Islet precursor cell (in vitro differentiated cells): ENCODE measurements at places on chromosomes 1 and 21.

DNA sequence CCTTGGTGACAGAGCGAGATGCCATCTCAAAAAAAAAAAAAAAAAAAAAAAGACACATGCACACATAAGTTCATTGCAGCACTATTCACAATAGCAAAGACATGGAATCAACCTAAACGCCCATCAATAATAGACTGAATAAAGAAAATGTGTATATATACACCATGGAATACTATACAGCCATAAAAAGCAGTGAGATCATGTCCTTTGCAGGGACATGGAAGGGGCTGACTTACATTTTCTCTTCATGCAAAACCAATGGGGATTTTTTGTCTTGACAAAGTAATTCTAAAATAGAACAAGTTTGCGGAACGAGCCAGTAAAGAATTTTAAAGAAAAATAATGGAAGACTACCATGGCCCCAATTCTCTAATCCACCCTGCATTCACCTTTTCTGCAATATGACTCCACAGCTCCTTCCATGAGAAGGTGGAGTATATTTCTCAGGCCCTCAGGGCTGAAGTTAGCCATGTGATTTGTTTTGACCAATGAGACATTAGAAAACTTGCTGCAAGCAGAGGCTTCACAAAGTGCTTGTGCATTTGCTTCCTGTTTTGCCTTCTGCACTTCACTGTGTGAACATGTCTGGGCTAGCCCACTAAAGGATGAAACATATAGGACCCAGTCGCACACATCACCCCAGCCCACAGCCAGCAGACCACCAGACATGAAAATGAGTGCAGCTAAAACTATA, 78.8 kb upstream of the NR5A2 start:
- no peak for DNase-seq

DNA sequence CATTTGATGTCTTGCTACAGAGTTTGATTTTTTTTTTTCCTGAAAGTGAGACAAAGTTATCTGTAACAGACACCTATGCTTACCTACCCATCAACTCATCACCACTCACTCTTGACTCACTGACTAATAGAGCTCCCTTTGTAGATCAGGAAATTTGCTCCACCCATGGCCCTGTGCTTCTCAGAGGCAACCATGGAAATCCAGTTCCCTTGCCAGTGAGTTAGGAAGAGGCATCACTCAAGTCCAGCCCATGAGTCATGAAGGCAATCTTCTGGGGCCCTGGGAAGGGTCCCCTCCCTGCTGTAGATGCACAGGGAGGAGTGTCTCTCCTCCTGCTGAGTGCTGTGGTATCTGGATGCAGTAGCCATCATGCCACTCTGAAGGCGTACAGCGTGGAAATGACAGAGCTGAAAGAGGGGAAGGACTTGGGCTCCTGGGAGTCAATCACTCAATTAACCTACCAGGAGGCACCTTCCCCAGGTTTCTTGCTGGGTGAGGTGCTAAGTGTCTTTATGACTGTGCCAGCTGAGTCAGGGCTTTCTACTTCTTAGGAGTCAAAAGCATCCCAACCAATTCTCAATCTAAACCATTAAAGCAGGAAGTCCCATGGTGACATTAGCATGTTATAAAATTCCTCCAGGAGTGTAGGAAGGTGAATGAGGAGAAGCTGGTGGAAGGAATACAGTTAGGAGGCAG, 56.1 kb downstream of the DNTTIP2 start:
- no peak for DNase-seq

DNA sequence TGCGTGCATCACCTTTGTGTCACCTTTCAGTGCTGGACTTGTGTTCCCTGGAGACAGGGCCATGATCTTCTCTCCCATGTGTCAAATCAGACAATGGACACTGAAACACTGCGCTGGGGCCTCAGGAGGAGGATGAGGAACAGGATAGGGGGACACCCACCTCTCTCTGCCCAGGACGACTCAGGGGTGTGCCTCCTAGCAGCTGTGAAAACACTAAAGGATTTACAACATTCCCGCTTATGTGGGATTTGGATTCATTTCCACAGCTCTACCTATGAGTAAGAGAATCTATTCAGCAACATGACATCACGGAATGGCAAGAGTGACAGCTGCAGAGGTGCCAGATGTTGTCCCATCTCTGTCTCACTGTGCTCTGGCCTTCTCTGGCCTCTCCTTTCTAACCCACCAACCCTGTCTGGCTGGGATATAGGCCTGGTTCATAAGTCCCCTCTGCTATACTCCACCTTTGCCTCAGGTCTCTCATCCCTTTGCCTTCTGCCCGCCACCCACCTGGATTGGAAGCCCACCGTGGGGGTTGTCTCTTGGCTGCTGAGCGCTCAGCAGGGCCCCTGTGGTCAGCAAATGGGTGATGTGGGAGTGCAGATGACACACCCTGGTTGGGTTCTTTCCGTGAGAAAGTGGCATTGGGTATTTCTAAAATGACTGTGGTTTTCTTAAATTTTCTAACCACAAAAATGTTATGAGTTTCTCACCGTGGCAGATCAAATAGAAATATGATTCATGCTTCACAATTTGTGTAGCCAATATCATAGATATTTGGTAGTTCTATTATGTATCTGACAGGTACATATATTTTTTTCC, 47.1 kb upstream of the TLR5 start:
- peak; percentile 43 for DNase-seq

DNA sequence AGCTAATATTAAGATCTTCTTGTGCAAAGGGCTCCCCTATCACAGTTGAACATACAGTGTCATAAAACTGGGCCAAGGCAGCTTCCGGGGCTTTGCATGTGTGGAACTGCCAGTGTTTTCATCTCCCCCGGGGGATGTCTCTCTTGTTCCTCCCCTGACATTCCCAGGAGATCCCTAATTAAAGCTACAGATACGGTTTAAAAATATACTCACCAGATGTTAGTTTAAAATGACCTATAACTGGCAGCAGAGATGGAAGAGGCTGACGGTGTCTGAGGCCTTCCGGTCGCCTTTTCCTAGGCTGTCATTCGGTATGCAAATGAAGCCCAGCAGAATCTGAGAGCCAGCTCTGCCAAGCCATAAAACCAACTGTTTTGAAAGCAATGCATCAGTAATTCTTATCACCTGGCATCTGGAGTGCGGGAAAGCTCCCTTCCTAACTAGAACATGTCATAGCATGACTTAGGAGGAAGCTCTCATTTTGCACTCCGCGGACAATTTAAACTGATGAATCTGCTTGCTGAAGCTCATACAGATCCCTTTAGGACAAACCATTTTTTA, 436.5 kb upstream of the VAMP3 start:
- DNase-seq: no peak

GRCh38 chr1:31788825-31789256, 24.7 kb upstream of the ADGRB2 start:
- DNase-seq: no peak

- no peak for DNase-seq
Measured at GRCh38 chr1:94560333-94560732, 18.8 kb upstream of the F3 start.

DNA sequence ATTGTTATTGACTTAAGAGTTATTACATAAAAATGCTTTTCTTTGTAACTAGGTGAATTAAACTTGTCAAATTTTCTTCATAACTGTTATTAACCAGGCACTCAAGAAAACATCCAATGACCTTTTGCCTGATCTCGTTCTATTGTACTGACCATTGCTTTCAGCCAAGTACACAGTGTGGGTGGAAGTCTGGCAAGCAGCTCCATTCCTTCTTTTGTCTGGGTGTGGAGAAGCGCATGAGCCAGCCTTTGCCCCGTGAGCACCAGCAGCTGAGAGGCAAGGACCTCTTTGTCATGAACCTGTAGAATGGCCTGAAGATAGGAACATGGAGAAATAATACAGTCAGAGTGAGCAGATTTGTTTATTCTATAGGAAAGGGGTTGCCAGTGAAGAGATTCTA, 57.5 kb downstream of the IARS2 start:
- DNase-seq: no peak

- DNase-seq: no peak
Measured at GRCh38 chr1:24323281-24323680, 4.1 kb downstream of the GRHL3 start.

DNA sequence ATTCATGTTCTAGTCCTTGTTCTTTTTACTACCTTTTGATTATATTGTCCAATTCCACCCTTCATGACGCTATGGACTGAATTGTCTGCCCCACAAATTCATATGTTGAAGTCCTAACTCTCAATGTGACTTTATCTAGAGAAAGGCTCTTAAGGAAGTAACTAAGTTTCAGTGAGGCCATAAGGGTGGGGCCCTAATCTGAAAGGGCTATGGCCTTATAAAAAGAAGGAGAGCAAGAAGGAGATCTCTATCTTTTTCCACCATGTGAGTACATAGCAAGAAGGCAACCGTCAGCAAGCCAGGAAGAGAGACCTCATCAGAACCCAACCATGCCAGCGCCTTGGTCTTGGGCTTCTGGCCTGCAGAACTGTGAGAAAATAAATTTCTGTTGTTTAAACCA, 95.9 kb downstream of the HIVEP3 start:
- DNase-seq: no peak

DNA sequence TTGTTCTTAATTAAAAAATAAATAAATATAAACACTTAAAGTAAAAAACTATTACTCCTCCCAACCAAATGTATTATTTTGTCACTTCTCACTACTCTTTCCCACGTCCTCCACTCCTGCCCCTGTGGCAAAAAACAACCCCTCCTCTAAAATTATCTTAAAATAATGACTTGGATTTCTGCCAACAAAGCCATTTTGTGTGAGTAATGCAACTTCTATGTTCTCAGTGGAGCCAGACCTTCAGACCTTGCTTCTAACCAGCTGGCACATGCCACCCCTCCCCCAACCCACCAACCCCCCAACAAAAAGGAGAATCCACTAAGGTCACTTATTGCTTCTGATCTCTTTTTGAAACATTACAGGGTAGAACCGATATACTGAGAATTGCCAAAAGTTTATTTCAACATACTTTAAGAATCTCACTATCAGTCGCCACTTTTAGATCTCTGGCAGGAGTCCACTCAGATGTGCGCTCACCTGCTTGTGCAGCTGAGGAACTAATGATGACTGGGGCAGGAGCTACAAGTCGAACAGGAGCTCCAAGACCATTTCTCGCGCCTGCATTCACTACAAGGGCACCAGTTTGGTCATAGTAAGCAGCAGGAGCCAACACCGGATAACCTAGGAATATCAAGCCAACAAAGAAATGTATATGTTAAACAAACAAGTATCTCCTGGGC, 58.3 kb upstream of the SDC3 start:
- DNase-seq: no peak

DNA sequence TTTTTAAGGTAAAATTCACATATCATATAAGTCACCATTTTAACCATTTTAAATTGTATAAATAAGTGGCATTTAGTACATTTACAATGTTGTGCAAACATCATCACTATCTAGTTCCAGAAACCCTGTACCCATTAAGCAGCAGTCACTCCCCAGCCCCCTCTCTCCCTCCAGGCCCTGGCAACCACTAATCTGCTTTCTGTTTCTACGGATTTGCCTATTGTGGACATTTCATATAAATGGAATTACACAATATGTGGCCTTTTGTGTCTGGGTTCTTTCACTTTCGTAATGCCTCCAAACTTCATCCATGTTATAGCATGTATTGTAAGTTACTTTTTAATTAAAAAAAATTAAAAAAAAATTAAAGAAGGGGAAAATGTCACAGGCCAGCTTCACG, 58.0 kb upstream of the RAB3GAP2 start:
- no peak for DNase-seq

- DNase-seq: no peak
Measured at GRCh38 chr1:201375169-201375568, 2.3 kb downstream of the TNNT2 start.

- no peak for DNase-seq
Measured at GRCh38 chr1:43814401-43814800, 107.1 kb downstream of the ST3GAL3 start.

GRCh38 chr1:116310180-116310579, 62.9 kb upstream of the ATP1A1 start:
- DNase-seq: peak; percentile 71

DNA sequence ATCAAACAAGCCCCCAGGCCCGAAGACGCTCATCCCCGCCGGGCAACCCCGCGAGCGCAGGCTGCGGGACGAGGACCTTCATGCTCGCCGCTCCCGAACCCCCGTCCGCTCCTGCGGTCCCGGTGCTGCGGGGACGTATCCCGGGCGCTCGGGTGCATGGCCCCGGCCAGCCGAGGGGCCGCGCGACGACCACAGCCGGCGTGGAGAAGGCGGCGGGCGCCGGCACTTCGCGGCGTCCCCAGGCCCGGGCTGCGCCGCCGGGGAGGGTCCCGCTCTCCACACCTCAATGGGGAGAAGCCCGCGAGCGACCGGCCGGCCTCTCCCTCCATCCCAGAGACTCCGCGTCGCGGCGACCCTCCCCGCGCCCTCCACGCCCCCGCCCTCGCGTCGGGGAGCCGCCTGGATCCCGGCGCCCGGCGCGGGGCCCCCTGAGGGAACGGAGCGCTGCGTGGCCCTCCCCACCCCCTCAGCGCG, 401 bp downstream of the ERRFI1 start:
- no peak for DNase-seq

DNA sequence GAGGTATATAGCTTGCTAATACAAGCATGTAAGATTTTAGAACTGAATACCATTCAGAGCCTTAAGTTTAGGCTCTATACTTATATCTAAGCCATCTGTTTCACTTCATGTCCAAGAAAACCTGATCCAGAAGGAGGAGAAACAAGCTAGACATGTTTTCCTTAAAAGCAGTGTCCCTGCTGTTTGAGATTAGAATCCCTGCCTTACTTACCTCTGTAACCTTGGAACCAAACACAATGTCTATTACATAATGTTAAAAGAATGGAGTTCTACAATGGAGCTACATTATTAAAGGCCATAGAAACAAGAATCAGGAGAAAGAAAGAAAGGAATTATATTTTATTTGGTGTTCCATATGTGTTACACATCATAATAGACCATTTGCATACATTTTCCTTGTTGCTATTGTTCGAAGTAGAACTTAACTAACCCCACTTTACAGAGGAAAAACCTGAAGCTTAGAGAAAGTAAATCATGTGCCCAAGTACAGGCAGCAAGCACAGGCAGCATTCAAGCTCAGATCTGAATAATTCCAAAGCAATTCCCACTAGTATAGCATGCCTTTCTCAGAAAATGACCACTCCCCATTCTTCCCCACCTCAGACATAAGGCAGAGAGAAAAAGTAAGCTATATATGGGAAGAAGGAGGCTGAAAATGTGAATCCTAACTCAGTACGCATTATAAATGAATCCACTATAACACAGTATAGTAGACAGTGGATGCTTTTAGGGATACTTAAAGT, 380.1 kb upstream of the SPAG17 start:
- no peak for DNase-seq

DNA sequence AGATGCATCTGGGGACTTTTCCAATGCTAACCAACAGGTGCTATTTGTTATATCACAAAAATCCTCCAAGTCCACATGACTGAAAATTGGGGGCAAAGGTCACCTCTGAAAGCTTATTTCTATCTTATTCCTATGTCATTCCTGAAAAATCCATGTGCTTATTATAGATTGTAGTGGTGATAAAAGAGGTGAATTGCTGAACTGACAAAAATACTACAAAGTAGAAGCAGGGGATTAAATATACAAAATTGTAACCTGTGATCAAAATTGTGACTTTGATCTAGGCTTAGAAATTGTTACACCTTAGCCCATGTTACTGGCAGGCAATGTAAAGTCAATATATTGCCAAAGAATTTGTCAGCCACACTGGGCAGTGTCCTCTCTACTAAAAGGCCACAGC, 62.3 kb downstream of the IER5 start:
- no peak for DNase-seq
